ENCODE measurements at places on chromosomes 16 and 17. TPM values are rescaled to one million over a fixed set of nuclear protein-coding genes. Genes with fewer than 3 reads are reported as not detected.

- H3K27me3 ChIP-seq, result no peaks in the 10 kb centered on the region
- H3K4me1 ChIP-seq, result peaks cover 18% of the 10 kb centered on the region
- DNase-seq, result no peak
- no peak overlapping the region for H3K4me3 ChIP-seq
Measured at GRCh38 chr17:3978421-3979289, 14.4 kb upstream of the ATP2A3 start.

DNA sequence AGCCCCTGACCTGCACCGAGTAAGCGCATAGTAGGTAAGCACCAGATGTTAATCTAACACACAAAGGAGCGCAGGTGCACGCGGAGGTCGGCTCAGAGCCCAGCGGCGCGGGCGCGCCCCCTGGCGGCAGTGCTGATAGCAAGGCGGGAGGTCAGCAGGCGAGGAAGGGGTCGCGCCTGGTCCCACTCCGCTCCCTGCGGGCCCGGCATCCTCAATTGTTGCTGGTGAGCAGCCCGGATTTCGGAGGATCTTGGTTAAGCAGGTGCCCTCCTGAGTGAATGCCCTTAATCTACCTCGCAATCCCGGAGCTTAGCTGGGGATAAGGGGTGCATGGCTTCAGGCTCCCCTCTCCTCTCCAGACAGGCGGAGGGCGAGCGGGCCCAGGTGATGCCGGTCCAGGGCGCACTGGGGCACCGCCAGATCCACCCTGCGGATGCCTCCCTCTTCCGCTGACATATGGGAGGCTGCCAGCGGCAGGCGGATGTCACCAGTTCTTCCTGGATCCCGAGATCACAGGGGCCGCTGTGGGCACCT is 4.0 kb upstream of the WNT3 start:
- peak; percentile 79 for DNase-seq
- H3K36me3 ChIP-seq, result no peaks in the 10 kb centered on the region
- peaks cover 22% of the 10 kb centered on the region for H3K4me1 ChIP-seq
- H3K27me3 ChIP-seq, result peaks cover 68% of the 10 kb centered on the region
- H3K27ac ChIP-seq, result no peak overlapping the region

GRCh38 chr16:86740906-86741799 is 162.8 kb downstream of the FOXL1 start:
- no peaks in the 10 kb centered on the region for H3K27me3 ChIP-seq
- peaks cover 12% of the 10 kb centered on the region for H3K4me1 ChIP-seq
- H3K4me3 ChIP-seq, result no peak overlapping the region

DNA sequence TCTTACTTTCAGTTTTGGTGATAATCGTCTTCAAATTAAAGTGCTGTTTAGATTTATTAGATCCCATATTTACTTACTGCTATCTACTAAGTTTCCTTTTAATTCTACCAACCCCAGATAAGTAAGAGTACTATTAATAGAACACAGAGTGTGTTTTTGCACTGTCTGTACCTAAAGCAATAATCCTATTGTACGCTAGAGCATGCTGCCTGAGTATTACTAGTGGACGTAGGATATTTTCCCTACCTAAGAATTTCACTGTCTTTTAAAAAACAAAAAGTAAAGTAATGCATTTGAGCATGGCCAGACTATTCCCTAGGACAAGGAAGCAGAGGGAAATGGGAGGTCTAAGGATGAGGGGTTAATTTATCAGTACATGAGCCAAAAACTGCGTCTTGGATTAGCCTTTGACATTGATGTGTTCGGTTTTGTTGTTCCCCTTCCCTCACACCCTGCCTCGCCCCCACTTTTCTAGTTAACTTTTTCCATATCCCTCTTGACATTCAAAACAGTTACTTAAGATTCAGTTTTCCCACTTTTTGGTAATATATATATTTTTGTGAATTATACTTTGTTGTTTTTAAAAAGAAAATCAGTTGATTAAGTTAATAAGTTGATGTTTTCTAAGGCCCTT is 56.8 kb downstream of the HLF start:
- no peaks in the 10 kb centered on the region for H3K27me3 ChIP-seq
- H3K27ac ChIP-seq, result no peak overlapping the region
- H3K36me3 ChIP-seq, result no peaks in the 10 kb centered on the region
- no peak for DNase-seq

DNA sequence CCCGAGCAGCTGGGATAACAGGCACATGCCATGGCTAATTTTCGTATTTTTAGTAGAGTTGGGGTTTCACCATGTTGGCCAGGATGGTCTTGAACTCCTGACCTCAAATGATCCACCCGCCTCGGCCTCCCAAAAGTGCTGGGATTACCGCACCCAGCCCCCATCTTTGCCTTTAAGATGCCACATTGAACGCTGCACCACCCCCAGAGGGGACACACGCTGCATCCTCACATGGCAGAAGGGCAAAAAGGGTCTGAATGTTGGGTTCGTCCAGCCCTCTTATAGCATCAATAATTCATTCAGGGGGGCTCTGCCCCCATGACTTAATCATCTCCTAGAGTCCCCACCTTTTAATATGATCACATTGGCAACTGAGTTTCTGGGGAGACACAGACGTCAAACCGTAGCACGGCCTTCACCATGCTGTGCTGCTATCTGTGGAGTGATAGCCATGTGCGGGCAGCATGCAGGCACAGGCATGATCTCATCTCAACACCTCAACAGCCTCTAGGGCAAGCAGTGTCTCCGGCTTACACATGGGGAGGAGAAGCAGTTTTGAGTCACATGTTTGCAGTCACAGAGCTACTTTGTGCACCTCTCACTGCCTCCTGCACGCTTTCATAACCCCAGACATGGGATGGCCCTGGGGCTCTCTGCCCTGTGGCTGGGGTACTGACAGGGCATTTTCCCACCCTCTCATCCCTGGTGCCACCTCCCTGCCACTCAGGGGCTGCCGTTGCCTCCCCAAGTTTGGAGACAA is 30.0 kb downstream of the IL21R start:
- H3K27ac ChIP-seq, result no peak overlapping the region
- H3K4me1 ChIP-seq, result no peaks in the 10 kb centered on the region
- DNase-seq, result no peak
- H3K27me3 ChIP-seq, result no peaks in the 10 kb centered on the region
- H3K4me3 ChIP-seq, result no peak overlapping the region

TMIGD1 gene
- not detected for total RNA-seq

C17orf78 gene
- total RNA-seq, result not detected
